ENCODE measurements at places on chromosomes 11 and 22.

DNA sequence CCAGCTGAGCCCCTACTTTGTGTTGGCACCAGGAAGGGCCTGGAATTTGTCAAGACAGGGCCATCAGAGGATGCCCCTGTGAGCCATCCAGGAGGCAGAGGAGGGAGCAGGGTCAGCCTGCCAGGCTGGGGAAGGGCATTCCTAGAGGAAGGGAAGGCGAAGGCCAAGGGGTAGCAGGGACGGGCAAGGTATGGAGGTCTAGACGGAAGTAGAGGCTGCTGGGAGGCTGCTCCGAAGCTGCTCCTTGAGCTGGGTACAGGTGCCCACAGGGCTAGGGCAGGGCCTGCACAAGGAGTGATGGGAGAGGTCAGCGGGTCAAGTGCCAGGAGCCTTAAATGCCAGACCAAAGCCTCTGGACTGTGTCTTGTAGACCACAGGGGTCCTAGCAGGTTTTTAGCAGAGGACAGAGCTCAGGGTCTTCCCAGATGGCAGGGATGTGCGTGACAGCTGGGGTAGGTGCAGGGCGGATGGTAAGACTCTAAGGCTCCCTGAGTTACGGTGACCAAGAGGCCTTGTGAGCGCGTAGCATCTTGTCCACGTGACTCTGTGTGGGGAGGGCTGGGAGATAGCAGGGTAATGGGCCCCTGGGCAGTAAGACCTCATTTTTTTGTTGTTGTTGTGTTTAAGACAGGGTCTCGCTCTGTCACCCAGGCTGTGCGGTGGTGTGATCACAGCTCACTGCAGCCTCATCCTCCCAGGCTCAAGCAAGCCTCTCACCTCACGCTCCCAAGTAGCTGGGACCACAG lies 31.7 kb upstream of the CSNK1E start:
- DNase-seq, result no peak

GRCh38 chr11:47105974-47106373 lies 70.7 kb downstream of the ARFGAP2 start:
- DNase-seq, result no peak

GRCh38 chr11:65861533-65862183 lies 1.4 kb downstream of the MUS81 start:
- DNase-seq, result no peak

DNA sequence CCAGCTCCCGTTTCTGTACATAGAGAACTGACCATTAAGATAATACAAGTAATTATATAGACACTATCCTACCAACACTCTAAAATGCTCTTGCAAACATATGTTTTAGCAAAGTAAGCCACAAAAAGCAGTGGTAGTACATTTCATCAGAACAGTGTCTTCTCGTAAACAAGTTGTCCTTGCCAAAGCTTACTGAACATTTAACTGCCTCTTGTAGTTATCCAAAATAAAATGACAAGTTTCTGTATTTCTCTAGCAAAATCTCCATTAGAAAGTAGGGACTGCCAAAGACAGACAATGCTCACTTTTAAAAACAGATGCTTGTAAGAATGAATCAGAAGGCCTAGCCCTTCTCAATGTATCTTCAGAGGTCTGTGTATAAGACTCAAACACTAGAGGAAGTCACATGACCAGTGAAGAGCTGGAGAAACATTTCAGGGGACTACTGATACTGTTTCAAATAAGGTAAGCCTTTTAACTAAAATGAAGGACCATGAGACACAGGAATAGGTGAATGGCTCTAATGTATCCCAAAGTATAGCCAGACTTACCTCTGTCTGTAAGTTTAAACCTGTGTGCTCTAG lies 7.8 kb upstream of the ZC3H12C start:
- DNase-seq, result no peak

- no peak for DNase-seq
Measured at GRCh38 chr11:102177974-102178631, 67.9 kb downstream of the YAP1 start.

DNA sequence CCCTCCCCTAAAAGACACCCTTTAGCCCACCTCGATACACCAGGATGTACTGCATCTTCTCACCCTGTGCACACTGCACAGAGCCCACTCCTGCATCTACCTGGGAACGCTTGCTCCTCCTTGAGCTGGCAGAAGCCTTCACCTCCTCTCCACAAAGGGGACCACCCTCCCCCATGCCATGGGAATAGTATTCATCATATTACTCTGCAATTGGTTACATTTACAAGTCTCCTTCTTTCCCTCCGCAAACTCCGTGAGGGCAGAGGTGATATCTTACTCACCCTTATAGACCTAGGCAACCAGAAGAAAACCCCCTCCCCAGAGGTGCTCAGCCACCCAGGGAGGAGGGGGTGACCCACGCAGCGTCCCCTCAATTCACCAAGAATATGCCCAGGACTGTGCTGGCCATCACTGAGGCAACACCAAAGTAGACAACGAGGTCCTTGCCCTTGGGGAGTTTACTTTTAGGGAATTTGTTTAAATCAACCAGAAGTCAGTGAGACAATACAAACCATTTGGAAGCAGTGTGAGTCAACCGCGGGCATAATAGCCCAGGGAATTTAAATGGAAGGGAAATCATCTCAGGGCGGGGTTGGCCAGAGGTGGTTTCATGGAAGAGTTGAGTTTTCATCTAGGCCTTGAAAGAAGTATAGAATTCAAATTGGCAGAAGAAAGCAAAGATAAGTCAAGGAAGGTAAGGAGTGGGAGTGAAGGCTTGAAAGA lies 214.5 kb downstream of the BARX2 start:
- no peak for DNase-seq

DNA sequence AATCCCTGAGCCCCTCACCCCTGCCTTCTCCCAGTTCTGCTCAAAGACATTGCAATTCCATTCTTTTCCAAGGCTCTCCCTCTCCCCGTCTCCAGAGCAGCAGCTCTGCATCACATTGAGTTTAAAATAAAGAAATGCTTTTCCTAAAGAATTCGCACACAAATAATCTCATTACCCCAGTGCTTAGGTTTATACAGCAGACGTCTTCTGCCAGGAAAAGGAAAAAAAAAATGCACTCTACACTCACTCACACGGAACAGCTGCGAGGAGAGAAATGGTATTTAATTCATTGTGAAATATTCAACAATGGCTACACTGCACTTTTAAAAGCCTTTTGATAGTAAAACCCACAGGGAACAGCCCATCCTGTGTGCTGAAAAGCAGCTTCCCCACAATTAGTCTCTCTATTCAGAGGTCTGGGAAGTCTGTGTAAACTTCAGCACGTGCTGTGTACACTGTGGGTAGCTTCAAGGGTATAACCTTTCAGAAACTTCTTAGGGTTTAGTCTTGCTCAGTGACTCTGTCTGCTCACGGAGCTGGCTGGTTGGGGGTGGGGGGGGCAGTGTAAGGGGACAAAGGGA lies 42.8 kb downstream of the ETS1 start:
- DNase-seq, result no peak

Data from D721Med (cell line).